ENCODE measurements at places on chromosomes 1 and 21.

GRCh38 chr1:211267204-211267857, 8.2 kb downstream of the RCOR3 start:
- DNase-seq: no peak
- H3K4me1 ChIP-seq: no peaks in the 10 kb centered on the region
- no peak overlapping the region for H3K4me3 ChIP-seq
- H3K27ac ChIP-seq: no peak overlapping the region
- H3K36me3 ChIP-seq: peaks cover 7% of the 10 kb centered on the region

- H3K4me1 ChIP-seq: no peaks in the 10 kb centered on the region
- no peak overlapping the region for H3K4me3 ChIP-seq
- H3K27ac ChIP-seq: no peak overlapping the region
- no peaks in the 10 kb centered on the region for H3K27me3 ChIP-seq
- no peak for DNase-seq
- no peaks in the 10 kb centered on the region for H3K36me3 ChIP-seq
These were observed 77.6 kb upstream of the PGBD5 start for GRCh38 chr1:230503726-230504125.

- no peaks in the 10 kb centered on the region for H3K36me3 ChIP-seq
- H3K27me3 ChIP-seq: no peaks in the 10 kb centered on the region
- no peak overlapping the region for H3K27ac ChIP-seq
- no peak overlapping the region for H3K4me3 ChIP-seq
These were observed 14.1 kb downstream of the TTC39A start for GRCh38 chr1:51316113-51316845.

DNA sequence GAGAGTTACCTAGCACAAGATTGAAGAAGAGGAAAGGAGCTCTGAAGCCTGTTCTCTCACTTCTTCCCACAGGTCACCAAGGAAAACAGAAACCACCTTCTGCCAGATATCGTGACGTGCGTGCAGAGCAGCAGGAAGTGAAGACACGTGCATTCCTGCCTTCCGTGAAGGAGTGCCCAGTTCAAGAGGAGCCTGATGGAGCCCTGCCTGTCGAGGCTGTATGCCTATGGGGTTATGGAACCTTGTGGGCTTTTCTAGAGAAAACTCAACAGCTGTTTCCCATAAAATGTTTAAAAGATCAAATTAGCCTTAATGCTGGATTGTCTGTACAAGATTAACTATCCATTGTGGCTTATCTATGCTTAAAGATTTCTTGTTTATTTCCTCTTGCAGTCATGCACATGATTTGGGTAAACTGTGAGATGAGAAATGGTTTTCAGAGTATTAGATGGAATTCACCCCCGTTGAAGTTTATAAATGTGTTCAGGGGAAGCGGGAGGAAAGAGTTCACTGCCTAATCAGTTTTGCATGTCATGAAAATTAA, 27.8 kb downstream of the NTPCR start:
- DNase-seq: no peak
- no peak overlapping the region for H3K27ac ChIP-seq
- peaks cover 21% of the 10 kb centered on the region for H3K36me3 ChIP-seq
- no peaks in the 10 kb centered on the region for H3K4me1 ChIP-seq
- H3K27me3 ChIP-seq: no peaks in the 10 kb centered on the region

DNA sequence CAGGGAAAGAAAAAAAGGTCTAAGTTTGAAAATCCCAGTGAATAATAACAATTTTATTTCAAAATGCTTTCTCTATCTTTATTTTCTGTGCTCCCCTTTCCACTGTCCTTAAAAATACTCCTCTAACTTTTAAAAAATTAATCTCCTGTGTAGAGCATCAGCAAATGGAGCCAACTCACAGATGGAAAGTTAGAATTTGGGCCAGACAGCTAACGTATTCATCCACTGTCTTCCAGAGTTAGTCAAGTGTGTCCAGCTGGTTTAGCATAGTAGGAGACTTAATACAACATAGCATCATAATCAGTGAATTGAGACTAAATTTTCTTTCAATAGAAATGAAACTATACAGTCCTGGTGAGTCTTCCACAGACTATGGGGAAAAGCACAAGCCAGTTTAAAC, 419.0 kb upstream of the LRRC7 start:
- no peak overlapping the region for H3K4me3 ChIP-seq
- DNase-seq: no peak
- H3K27me3 ChIP-seq: no peaks in the 10 kb centered on the region

GRCh38 chr1:7011826-7012225, 226.6 kb downstream of the CAMTA1 start:
- H3K4me3 ChIP-seq: no peak overlapping the region
- no peaks in the 10 kb centered on the region for H3K27me3 ChIP-seq
- no peaks in the 10 kb centered on the region for H3K36me3 ChIP-seq
- DNase-seq: no peak
- no peak overlapping the region for H3K27ac ChIP-seq

DNA sequence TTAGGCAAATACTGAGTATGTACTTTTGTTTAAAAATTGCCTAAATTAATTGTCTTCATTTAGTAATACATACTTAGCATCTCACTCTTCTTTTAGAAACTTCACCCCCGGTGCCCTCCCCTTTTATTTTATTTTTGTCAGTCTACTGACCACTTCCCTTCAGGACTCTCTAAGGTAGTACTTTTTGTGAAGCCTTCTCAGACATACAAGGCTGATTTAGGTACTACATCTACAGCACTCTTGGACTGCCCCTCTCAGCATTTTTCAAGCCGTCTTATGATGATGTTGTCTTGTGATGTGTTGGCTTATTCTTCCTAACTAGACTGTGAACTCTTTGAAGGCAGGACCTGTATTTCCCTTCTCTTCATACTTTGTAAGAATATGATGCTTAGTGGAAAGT, 24.7 kb downstream of the RPS6KC1 start:
- no peaks in the 10 kb centered on the region for H3K36me3 ChIP-seq
- no peaks in the 10 kb centered on the region for H3K4me1 ChIP-seq
- no peak for DNase-seq
- no peak overlapping the region for H3K4me3 ChIP-seq

- H3K4me1 ChIP-seq: peaks cover 6% of the 10 kb centered on the region
- DNase-seq: no peak
- H3K36me3 ChIP-seq: no peaks in the 10 kb centered on the region
- H3K27ac ChIP-seq: no peak overlapping the region
- H3K27me3 ChIP-seq: no peaks in the 10 kb centered on the region
- H3K4me3 ChIP-seq: no peak overlapping the region
These were observed 111.9 kb upstream of the SLC25A33 start for GRCh38 chr1:9427388-9427787.

DNA sequence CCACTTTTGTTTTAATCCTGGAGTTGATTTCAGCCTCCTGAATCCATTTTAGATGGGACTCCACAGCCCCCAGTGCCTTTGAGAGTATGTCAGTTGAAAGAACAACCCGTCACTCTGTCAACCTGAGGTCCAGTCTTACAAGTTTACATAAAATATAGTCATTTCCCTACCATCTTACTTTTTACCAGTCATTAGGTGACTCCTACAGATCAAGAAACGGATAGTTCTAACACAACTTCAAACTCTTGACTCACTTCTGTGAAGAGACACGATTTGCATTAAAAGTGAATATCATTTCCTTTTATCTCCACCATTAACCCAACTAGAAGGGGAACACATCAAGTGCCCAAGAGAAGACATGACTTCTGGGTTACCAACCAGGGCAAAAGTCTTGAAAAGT, 147.1 kb downstream of the NTPCR start:
- no peaks in the 10 kb centered on the region for H3K4me1 ChIP-seq
- H3K36me3 ChIP-seq: no peaks in the 10 kb centered on the region
- no peaks in the 10 kb centered on the region for H3K27me3 ChIP-seq
- H3K4me3 ChIP-seq: no peak overlapping the region

DNA sequence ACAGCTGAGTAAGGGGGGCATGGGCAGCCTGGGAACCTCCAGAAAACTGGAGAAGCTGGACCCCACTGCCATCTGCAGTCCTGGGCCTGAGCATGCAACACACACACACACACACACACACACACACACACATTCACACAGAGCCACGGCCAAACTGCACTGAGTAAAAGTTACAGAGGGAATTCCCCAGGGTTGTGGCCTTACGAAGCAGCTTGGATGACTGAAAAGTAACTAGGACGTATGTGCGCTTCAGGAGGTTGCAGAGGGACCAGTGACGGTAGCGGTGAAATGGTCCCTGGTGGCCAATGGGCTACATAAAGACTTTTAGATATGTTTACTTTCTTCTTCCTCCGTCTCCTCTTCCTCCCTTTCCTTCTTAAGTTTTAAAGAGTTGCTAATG, 232.5 kb upstream of the TMEM51 start:
- H3K4me3 ChIP-seq: no peak overlapping the region
- H3K4me1 ChIP-seq: peaks cover 21% of the 10 kb centered on the region
- H3K36me3 ChIP-seq: no peaks in the 10 kb centered on the region
- DNase-seq: no peak
- H3K27ac ChIP-seq: no peak overlapping the region

DNA sequence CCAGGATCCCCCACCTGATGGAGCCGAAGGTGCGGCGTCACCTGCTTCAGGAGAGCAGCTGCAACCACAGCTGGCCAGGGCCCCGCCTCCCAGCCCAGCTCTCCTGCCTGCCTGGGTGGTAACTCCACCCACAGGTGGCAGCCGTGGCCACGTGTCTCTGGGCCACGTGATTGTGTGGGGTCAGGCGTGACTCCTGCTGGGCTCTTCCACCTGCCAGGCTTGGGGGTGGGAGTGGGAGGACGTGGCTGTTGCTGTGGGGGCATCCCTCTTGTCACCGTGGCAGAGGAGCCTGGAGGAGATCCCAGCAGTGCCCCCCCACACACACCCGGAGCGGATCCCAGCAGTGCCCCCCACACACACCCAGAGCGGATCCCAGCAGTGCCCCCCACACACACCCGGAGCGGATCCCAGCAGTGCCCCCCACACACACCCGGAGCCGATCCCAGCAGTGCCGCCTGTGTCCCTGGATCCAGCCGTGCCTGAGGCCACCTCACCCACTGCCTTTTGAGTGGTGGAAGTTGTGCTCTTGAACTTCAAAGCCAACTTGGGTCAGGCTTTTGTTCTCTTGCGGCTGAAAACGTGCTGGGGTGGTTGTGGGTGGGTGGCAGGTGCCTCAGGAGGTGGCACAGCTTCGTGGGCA, 32.2 kb downstream of the POFUT2 start:
- no peaks in the 10 kb centered on the region for H3K36me3 ChIP-seq
- H3K27me3 ChIP-seq: no peaks in the 10 kb centered on the region
- no peak for DNase-seq
- peaks cover 11% of the 10 kb centered on the region for H3K4me1 ChIP-seq

DNA sequence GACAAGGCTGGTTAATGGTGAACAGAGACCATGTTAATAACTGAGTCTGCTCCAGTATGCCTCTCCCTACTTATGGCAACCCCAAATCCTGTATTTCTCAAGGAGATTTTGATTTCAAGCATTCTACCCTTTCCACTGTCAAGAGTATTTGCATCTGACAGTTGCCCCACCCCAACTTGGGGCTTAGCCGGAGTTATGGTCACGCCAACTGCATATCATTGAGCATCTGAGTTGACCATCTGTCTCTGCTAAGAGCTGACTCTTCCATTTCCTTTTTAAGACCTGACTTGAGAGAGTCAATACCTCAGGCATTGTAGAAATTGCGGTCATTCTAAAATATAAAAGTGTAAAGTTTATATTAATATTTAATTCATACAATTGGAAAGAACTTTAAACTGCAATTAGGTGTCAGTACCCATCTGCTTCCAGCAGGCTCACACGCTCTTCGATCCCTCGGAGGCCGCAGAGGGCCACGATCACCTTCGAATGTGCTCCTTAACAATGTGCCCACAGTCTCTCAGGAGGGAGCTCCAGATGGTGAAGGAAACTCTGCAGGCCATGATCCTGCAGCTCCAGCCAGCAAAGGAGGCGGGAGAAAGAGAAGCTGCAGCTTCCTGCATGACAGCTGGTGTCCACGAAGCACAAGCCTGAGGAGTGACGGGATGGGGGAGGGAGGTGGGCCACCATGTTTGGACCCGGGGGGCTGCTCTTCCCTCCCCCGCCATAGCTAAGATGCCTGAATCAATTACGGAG, 409.8 kb downstream of the DISC1 start:
- no peak overlapping the region for H3K4me3 ChIP-seq
- no peak overlapping the region for H3K27ac ChIP-seq
- H3K4me1 ChIP-seq: peaks cover 3% of the 10 kb centered on the region
- H3K27me3 ChIP-seq: no peaks in the 10 kb centered on the region

DNA sequence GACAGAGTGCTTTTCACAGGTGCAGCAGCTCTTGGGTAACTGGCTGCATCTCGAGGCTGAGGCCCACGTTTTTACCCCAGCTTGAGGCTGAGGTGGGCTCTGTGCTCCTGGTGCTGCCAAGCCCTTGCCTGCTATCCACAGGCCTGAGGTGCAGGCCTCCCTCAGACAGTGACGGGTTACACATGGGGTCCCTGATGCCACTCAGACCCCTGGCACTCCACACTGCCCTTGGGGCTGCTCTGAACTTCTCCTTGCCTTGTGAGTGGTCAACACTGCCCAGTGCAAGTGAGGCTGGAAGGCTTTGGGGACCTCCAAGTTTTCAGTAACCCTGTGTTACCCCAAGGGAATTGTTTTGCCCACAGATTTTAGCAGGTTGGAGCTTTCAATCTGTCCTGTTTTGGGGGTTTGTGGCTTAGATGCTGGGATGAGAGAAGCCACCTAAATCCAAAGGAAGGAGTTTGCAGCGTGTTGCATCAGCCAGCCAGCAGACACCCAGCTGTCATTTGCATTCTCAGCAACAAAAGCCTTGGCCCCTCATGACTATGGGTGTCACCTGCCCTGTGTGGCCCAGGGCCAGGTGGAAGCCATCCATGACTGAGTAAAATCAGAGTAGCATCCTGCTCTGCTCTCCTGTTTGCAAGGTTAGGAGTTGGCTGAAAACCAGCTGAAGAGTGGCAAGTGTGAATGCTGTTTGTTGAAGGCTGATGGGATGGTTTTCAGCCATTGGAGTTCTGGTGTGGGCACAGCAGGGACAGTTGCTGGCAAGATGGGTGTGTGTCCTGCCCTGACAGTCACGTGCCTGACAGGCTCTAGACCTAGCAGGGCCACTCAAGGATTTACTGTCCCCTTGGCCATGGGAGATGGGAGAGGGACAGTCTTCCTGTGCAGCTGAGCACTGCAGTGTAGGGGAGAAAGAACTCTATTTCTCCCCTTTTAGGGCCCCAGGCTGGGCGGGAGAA, 3.2 kb downstream of the RNF187 start:
- no peak overlapping the region for H3K4me3 ChIP-seq
- H3K36me3 ChIP-seq: peaks cover 28% of the 10 kb centered on the region

- H3K27me3 ChIP-seq: peaks cover 98% of the 10 kb centered on the region
- peaks cover 6% of the 10 kb centered on the region for H3K4me1 ChIP-seq
- no peak for DNase-seq
- H3K36me3 ChIP-seq: no peaks in the 10 kb centered on the region
These were observed 19.9 kb downstream of the FOXO6 start for GRCh38 chr1:41380979-41381691.

DNA sequence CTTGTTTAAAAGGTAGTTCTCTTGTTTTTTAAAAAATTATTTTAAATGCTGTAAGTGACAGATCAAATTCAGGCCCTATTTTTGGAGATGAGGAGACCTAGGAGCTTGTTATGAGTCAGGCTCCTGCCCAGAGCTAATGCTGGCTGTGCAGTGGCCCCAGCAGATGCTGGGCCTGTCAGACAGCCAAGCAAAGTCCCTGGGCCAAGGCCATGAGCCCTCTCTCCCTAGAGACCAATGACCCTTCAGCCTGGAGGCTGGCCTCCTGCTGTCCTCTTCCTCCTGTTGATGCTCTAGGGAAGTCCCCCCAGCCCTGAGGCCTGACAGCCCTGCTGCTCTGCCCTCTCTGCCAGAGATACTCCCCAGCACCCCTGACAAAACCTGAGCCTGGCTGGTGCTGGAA, 128.1 kb upstream of the CTTNBP2NL start:
- H3K27me3 ChIP-seq: no peaks in the 10 kb centered on the region
- no peaks in the 10 kb centered on the region for H3K36me3 ChIP-seq
- no peak overlapping the region for H3K4me3 ChIP-seq

Measured in neuronal stem cell (in vitro differentiated cells).